ENCODE measurements at places on chromosomes 13 and 19.

DNA sequence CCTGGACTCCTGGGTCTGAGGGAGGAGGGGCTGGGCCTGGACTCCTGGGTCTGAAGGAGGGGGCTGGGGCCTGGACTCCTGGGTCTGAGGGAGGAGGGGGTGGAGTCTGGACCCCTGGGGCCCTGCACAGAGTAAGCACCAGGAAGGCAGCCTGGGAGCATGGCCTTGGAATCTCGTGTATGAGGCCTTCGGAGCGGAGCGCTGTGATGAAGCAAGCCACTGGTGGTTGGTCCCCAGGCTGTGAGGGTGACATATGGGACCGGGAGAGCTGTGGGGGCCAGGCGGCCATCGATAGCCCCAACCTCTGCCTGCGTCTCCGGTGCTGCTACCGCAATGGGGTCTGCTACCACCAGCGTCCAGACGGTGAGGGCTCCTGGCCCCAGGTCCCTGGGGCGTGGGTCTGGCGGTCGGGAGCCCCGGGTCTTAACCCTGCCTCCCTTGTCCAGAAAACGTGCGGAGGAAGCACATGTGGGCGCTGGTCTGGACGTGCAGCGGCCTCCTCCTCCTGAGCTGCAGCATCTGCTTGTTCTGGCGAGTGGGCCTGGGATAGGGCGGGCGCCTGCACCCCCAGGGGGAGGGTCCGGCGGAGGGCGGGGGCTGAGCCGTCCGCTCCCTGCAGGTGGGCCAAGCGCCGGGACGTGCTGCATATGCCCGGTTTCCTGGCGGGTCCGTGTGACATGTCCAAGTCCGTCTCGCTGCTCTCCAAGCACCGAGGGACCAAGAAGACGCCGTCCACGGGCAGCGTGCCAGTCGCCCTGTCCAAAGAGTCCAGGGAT, 918 bp downstream of the TMEM190 start:
- no peak for DNase-seq

DNA sequence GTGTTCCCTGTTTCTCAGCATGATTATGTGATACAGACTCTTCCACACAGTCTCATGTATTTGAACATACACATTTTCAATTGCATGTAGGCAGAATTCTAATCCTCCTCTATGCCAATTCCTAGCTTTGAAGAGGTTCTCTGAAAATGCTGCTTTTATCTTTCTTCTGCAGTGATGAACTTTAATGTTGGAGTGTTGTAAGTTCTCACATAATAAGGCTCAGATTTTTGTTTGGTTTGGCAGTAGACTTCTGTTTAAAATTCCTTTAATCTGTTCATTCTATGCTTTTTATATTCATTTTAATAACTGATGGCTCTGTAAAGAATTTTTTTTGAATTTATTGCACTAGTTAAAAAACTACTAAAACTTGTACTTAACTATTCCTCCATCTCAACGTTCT, 225.8 kb downstream of the GGACT start:
- DNase-seq: no peak

- DNase-seq: no peak
Measured at GRCh38 chr19:1866693-1867348, 3.4 kb upstream of the KLF16 start.

DNA sequence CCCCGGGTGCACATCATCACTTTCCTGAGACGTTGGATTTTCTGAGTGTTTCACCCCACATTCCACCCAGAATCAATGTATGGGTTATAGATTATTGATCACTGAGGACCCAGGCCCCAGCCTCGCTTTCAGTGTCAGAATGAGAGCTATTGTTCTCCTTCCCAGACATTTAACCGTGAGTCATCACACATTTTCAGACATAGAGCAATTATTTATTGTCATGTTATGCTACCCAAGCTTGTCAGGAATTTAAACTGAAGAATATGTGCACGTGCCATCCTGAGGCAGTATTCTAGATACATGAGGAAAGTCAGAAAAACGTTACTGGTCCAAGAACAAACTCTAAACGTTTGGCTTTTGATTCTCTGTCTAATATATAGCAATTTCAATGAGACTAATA, 276.6 kb upstream of the ZNF507 start:
- no peak for DNase-seq

GRCh38 chr13:44326961-44327360, 46.7 kb upstream of the SERP2 start:
- DNase-seq: no peak

DNA sequence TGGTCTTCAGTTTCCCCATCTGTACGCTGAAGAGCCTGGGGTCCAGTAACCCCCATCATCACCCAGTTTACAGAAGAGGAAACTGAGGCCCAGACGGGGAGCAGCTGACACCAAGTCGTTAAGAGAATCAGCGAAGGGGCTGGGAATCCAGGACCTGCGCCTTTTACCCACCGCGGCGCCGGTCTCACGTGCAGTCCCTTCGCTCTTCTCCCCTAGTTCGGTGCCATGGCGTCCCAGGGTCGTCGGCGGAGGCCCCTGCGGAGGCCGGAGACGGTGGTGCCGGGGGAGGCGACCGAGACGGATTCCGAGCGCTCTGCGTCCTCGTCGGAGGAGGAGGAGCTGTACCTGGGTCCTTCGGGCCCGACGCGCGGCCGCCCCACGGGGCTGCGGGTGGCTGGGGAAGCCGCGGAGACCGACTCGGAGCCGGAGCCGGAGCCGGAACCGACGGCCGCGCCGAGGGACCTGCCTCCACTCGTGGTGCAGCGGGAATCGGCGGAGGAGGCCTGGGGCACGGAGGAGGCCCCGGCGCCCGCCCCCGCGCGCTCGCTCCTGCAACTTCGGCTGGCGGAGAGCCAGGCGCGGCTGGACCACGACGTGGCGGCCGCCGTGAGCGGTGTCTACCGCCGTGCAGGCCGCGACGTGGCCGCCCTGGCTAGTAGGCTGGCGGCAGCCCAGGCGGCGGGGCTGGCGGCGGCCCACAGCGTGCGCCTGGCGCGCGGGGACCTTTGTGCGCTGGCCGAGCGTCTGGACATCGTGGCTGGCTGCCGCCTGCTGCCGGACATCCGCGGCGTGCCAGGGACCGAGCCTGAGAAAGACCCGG, 698 bp downstream of the BLOC1S3 start:
- peak; percentile 30 for DNase-seq

DNA sequence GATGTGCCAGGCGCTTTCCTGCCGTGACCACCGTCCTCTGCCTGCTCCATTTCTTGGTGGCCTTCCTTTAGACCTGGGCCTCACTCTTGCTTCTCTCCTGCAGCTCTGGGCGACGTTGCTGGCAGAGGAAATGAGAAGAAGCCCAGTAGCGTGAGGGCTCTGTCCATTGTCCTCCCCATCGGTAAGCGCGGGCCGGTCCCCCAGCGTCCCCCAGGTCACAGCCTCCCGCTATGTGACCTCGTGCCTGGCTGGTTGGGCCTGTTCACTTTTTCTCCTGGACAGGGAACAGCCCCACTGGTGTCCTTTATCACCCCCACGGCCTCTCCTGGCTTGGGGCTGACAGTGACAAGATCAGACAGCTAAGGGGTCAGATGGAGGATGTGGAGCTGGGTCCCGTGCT, 27.7 kb downstream of the SPC24 start:
- no peak for DNase-seq

DNA sequence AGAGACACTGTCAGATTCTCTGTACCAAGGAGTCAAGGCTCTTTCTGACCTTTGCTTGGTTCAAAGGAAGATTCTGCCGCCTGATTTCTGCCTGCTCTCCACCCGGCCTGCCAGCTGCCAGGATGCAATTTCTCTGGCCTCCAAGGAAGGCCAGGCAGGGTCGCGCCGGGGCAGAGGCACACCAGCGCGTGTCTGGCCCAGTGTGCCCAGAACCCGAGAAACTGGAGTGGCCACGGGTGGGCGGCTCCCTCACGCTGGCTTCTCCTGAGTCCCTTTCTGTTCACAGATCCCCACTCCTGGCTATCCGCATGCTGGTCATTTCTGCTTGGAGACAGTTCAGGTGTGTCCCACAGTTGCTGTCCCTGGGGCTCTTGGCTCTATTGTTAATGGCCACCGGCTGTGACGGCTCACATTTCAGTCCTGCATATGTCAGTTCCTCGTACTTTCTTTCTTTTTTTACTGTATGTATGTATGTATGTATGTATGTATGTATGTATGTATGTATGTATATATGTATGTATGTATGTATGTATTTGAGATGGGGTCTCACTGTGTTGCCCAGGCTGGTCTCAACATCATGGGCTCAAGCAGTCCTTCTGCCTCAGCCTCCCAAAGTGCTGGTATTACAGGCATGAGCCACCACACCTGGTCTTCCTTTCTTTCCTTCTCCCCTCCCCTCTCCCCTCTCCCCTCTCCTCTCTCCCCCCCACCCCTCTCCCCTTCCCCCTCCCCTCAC, 16.9 kb downstream of the TMPRSS9 start:
- DNase-seq: no peak

GRCh38 chr19:39351537-39352064, 9.4 kb downstream of the SAMD4B start:
- DNase-seq: no peak

DNA sequence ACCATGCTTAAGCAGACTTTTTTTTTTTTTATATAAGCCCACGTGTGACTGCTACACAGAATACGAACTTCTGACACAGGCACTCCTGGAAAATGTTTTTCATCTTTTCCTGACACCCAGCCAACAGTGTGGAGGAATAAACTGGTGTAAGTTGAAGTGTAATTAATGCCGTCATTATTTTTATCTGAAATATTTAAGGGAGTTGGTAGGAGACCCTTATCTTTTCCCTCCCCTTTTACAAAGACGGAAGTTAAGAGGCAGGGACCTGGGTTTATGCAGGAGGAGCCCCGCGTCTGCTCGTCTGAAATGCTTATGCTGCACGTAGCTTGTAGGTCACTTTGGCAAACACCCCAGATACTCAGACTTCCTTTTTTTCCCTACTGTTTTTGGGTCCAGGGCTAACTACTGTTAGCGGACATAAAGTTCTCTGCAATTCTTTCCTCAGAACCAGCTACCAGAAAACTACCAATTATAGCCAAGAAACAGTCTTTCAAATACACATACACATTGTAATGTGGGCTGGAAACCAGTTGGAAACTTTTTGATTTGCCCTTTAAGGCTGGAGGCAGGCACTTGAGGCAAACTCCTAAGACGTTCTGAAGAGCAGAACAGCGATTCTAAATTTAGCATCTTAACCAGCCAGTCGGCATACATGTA, 50.8 kb downstream of the EFNB2 start:
- no peak for DNase-seq

DNA sequence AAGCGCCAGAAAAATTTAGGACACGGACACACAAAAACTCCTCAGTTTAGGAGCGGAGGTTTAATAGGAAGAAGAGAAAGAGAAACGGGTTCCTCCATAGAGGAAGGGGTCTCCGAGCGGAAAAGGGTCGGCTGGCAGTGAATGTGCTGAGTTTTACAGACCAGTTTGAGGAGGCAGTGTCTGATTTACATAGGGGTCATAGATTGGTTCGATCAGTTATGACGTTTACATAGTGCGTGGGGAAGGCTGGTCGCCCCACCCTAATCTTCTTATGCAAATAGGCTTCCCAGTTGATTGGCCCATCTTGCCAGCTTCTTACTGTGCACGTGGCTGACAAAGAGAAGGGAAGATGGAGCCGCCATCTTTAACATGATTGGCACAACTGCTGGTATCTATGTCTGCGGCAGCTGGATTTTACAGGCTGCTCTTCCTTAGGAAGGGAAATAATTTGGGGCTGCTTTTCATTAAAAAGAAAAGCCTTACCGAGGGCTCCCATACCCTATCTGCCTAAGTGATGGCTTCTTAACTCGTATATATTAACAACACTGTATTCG, 1.2 kb upstream of the ZNF225 start:
- no peak for DNase-seq

DNA sequence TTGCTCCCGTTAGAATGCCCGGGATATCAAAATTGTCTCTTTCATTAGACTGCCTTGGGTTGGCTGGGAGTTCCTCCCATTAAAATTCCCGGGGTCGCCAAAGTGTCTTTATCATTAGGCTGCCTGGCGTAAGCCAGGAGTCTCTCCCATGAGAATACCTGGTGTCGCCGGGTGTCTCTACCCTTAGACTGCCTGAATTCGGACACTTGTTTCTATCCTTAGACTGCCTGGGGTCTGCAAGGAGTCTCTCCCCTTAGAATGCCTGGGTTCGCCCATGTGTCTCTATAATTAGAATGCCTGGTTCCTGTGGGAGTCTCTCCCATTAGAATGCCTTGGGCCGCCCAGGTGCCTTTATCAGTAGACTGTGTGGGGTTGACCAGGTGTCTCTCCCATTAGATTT, 1538.2 kb downstream of the UQCRFS1 start:
- no peak for DNase-seq

GRCh38 chr13:31111136-31111535, 50.6 kb downstream of the HSPH1 start:
- DNase-seq: no peak

DNA sequence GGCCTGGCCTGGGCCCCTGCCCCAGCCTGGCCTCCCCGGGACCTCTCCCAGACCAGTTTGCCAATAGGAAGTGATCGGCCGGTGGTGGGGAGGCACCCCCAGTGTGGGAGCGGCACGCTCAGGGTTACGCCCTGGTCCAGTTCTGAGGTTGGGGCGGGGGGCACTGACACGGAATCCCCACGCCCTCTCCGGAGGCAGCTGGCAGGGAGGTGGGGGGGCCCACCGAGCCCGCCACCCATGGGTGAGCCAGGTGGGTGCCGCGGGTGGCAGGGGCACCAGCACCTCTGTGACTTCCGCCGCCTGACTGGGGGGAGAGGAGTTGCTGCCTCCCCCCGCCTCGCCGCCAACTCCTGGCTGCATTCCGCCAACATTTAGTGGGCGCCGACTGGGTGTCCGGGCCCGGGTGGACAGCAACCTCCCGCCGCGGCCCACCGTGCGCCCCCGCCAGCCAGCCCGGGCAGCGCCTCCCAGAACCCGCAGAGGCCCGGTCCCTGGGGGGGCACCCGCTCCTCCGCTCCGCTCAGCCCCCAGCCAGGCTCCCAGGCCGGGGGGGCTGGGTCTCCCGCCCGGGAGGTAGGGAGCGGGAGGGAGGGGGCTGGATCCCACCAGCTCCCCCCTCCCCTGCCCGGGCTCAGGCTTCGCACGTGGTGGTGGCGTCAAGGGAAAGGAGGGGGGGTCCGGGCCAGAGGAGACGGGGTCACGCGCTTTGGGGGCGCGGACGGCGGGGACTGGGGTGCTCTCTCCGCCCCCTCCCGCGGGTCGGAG, 2.0 kb downstream of the ZBTB7A start:
- no peak for DNase-seq

GRCh38 chr13:30371649-30372265, 50.5 kb upstream of the UBE2L5 start:
- peak; percentile 69 for DNase-seq

DNA sequence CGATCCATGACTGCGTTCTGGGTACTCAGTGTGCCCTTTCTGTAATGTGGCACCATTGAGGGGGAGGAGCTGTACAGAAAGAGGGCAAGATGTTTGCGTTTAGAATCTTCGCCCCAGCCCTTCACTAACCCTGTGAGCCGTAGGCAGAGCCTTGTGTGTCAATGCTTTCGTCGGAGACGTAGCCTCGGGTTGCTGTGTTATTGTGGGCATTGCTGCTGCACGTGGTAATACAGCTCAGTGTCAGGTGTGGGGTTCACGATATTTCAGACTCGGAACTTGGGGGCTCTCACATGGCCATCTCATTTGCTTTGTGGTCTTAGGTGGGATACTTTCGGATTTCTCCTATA, 6.1 kb downstream of the RPS9 start:
- no peak for DNase-seq

GRCh38 chr19:51372649-51373504, at the start of gene NKG7:
NKG7 (minus strand) TSS chr19:51372654; CDS start chr19:51372535, 119 bp downstream.
- DNase-seq: no peak

GRCh38 chr19:56099638-56100539, 21.2 kb downstream of the ZNF787 start:
- no peak for DNase-seq

- no peak for DNase-seq
Measured at GRCh38 chr13:46327246-46327645, 59.8 kb downstream of the RUBCNL start.

GRCh38 chr19:5186293-5187050, 154.1 kb downstream of the PTPRS start:
- DNase-seq: no peak
